ENCODE measurements at places on chromosomes 1 and 21.

- DNase-seq = no peak
Measured at GRCh38 chr1:193113258-193113991, 8.2 kb upstream of the GLRX2 start.

- DNase-seq = no peak
Measured at GRCh38 chr1:21097729-21098128, 79.0 kb downstream of the EIF4G3 start.

DNA sequence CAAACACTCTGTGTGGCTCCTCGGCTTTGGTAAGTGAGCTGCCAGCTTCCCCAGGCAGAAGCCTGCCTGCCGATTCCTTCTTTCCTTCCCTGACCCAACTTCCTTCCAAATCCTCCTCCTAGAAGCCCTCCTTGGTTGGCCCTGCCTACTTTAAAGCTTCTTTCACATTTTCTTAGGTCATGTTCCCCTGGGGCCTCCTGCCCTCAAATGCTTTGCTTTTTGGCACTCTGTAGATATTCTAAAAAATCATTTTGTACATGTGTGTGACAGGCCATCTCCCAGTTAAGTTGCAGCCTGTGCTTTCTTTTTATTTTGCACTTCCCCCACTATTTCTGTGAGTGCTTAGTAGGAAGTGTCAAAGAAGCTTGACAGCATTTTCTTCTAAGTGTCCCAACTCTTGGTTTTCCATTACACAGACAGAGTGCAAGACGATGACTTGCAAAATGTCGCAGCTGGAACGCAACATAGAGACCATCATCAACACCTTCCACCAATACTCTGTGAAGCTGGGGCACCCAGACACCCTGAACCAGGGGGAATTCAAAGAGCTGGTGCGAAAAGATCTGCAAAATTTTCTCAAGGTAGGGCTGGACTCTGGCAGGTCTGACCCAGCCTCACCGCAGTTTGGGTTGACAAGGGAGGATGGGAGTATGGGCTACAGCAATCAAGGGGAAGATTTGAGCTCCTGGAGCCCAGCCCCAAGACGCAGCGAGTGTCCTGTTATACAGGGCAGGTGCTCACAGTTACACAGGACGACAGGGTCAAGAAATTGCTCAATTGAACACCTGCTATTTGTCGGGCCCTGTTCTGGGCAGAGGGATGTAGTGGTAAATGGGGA lies at the start of gene S100A9:
S100A9 (plus strand) TSS at position 2 of the 838 bp plus-strand sequence; CDS start at position 432, 430 bp downstream.
- no peak for DNase-seq

GRCh38 chr1:1684031-1684681 lies 8.4 kb downstream of the SLC35E2B start:
- DNase-seq = no peak

DNA sequence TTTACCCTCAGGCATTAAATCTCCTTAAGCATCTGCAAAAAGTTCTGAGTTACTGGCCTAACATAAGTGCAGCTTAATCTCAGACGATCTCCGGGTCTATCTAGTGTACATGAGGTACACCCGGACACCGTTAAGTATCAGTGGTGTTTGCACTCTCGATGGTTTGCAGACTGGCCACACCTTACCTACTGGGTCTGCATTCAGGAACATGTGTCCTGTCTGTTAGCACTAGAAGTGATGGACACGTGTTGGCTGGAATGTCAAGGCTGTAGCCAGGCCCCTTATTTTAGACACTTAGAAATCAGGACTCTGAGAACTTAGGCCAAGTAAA lies 783 bp upstream of the AGL start:
- DNase-seq = no peak

- no peak for DNase-seq
Measured at GRCh38 chr1:184906761-184907160, 67.5 kb downstream of the NIBAN1 start.

- no peak for DNase-seq
Measured at GRCh38 chr1:220243947-220244346, 28.3 kb downstream of the RAB3GAP2 start.

- DNase-seq = no peak
Measured at GRCh38 chr1:218666263-218666662, 321.1 kb downstream of the TGFB2 start.

GRCh38 chr1:217563179-217563578 lies 67.7 kb downstream of the GPATCH2 start:
- no peak for DNase-seq

DNA sequence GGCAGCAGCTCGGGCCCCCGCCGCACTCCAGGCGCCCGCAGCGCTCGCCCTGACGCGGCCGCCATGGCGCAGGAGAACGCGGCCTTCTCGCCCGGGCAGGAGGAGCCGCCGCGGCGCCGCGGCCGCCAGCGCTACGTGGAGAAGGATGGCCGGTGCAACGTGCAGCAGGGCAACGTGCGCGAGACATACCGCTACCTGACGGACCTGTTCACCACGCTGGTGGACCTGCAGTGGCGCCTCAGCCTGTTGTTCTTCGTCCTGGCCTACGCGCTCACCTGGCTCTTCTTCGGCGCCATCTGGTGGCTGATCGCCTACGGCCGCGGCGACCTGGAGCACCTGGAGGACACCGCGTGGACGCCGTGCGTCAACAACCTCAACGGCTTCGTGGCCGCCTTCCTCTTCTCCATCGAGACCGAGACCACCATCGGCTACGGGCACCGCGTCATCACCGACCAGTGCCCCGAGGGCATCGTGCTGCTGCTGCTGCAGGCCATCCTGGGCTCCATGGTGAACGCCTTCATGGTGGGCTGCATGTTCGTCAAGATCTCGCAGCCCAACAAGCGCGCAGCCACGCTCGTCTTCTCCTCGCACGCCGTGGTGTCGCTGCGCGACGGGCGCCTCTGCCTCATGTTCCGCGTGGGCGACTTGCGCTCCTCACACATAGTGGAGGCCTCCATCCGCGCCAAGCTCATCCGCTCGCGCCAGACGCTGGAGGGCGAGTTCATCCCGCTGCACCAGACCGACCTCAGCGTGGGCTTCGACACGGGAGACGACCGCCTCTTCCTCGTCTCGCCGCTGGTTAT lies 2.8 kb downstream of the KCNJ9 start:
- no peak for DNase-seq

- DNase-seq = no peak
Measured at GRCh38 chr1:154626456-154627256, 18.7 kb upstream of the ADAR start.

- no peak for DNase-seq
Measured at GRCh38 chr1:29789221-29789909, 553.0 kb downstream of the PTPRU start.

DNA sequence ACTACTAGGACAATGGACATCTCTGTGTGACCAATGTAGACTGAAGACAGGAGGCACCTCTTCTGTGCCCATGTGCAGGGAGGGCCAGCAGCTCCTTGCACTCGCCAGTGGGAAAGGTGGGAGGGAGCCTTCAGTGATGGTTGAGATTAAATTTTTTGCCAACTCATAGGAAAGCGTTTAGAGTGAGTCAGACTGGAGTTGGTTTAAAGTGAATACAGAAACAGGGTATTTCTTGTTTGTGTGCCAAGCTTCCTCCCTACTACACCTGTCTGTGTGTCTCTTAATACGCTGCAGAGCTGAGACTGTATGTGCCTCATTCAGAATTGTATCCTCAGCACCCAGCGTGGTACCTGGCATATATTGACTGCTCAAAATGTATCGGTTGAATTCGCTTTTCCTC lies 13.5 kb upstream of the COL16A1 start:
- DNase-seq = no peak

- DNase-seq = no peak
Measured at GRCh38 chr1:112507336-112507735, 1.4 kb upstream of the WNT2B start.

DNA sequence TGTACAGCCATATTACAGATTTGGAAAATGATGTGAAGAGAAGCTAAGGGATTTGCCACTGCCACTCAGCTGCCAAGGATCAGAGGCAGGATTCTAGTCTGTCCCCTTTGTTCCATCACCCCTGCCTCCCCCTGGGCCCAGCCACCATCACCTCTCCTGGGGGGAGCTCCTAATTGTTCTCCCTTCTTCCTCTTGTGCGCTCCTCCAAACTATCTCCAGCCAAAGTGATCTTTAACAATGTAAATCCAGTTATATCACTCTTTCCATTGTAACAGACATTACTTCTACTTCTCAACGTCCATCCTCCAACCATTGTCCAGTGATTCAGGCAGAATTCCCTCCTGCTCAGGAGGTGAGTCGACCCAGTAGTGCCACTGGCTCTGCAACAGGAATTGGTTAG lies 164.1 kb downstream of the PLPP3 start:
- DNase-seq = no peak

DNA sequence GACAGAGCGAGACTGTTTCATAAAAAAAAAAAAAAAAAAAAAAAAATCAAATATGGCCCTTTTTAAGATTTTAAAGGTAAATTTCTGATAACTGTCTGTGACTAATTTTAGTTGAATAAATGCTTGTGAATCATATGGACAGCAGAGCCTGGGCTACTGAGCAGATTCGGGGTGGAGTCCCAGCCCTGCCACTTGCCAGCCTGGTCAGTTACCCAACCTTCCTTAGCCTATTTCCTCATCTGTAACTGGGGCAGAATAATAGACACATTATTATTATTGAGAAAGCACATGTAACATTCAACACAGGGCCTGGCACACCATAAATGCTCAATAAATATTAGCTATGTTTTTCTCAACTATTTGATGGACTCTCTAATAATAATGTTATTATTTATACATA lies 11.2 kb upstream of the H3-3A start:
- no peak for DNase-seq

DNA sequence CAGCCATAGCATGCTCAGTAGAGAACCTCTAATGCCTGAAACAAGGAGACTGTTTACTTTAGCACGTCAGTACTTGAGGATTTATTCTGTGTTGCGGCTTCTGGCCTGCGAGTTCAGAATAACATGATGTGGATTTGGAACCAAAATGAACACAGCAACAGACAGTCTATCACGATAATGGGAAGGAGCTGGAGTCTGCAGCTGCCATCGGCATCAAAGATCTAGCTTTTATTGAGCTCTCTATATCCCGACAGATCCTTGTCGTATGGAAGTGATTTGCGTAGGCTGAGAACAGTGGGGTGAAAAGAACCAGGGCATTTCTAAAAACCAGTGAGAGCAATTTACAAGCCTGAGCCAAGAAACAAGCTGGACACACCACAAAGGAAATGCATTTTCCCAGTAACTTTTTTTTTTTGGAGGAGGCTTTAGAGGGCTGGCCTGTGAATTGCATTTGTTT lies 294.2 kb downstream of the KIF26B start:
- DNase-seq = no peak

- DNase-seq = no peak
Measured at GRCh38 chr1:101161619-101162018, 75.2 kb upstream of the S1PR1 start.

DNA sequence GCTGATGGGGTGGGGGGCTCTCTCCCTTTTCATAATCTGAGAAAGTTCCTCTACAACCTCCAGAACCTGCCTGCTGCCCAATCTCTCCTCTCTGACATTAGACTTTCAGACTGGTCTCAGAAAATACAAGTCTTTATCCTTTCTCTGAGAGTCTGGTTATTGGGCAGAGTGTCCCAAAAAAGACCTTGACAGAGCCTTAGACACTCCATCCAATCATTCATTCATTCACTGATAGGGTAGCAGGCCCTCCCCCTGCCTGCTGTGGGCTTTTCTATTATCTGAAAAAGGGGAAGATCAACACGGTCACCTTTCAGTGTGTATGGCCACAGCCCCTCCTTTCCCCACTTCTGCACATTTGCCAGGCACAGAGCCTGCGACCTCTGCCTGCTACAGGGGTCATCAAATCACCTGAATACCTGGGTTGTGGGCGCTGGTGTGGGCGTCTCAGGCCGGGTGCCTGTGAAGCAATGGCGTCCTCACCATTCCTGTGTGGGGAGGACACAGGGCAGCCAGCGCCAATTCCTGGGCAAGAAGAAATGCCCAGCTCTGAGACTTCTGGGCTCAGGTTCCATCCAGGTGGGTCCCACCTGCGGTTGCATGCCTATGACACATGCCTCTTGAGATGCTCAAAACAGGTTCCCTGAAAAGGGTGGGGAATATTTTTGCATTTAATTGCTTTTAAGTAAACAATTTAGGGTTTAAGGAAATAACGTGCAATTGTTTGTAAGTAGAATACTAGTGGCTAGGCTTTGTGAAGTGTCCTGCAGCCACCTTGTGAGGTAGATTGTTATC lies 52.8 kb downstream of the ELK4 start:
- DNase-seq = no peak

DNA sequence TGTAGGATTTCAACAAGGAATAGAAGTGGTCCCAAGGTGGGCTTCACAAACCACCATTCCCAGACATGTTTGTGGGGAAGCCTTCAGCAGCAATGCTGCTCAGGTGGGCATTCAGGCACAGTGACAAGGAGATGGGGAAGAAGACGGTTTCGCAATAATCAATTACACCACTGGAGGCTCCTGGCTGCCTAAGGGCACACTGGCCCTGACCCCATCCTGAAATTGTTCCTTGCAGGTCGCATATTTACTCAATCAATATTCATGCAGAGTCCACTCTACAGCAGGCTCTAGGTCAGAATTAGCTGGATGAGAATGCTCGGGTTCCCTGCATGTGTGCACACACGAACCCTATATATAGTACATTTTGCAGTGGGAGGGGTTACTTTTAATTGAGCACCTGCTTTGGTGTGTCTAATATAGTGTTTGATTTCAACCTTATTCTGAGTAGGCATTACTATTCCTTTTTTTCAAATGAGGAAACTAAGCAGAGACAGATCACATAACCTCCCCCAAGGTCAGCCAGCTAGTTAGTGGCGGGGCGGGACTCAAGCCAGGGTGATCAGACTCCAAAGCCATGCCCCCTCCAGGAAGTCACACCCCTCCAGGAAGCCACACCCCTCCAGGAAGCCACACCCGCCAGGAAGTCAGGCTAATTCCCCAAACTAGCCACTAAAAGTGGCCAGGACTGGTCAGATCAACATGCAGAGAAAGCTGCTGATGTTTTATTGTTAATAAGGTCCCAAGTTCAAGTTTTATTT lies 106.5 kb downstream of the HLCS start:
- peak; percentile 20 for DNase-seq

DNA sequence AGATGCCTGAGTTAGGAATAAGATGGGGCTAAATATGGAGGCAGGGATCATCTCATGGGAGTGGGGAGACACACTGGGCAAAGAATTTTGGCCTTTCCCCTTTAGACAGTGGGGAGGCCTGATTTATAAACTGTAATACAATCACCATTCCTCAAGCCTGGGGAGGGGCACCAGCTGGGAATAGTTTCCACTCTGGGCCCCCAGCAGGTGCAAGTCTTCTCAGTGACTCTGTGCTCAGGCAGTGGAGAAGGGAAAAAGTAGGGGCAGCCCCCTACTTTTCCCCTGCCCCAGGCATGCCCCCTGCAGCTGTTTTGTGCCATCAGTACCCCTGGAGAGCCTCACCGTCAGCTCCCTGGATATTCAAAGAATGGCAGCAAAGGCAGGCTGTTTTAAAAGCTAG lies 19.1 kb downstream of the COA7 start:
- no peak for DNase-seq
